Suppressor macrophage treated with lipopolysaccharide for 1 hour (primary cell): ENCODE measurements at places on chromosomes 12 and 14.

DNA sequence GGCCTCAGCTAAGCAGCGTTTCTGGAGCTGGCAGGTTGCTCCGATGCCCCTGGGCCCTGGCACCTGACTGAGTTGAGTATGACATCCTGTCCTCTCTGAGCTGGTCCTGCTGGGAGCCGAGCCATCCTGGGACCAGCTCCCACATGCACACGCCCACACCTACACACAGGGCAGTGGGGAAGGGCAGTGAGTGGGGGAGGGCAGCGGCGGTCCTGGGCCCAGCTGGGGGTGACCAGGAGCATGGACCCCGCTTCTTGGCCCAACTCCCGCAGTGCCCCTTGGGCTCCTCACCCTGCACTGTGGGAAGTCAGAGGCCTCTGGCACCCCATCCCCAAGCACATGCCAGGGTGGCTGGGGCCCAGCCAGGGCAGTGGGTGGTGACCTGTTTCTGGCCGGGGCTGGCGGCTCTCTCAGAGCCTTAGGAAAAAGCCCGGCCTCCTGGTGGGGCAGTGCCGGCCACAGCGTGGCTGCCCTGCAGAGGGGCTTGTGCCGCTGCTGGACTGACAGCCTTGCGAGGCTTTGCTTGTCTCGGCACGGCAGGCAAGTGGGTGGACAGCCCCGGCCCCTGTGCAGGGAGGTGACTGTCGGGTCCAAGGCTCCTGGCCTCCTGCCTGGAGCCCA lies 5.9 kb upstream of the CRIP2 start:
- no peak for DNase-seq

GRCh38 chr12:63406781-63407180 lies 255.8 kb upstream of the AVPR1A start:
- DNase-seq = no peak

GRCh38 chr14:104929268-104930230 lies 4.9 kb downstream of the PLD4 start:
- DNase-seq = no peak

DNA sequence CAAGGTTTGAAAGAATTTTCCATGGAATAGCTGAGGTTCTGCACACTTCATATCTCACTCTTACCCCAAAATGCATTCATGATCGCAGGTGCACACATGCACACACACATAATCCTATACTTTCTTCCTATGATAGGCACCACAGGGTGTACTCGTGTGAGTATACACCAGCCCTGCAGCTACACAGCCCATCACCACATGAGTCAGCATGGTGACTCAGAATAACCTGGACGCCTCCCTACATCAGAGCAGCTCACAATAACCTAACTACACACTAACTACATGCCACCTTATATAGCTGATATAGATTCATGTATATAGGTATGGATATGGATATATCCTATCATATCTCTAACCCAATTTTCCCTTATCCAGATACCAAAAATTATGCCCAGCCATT lies 850.2 kb upstream of the TMEM132C start:
- DNase-seq = no peak

DNA sequence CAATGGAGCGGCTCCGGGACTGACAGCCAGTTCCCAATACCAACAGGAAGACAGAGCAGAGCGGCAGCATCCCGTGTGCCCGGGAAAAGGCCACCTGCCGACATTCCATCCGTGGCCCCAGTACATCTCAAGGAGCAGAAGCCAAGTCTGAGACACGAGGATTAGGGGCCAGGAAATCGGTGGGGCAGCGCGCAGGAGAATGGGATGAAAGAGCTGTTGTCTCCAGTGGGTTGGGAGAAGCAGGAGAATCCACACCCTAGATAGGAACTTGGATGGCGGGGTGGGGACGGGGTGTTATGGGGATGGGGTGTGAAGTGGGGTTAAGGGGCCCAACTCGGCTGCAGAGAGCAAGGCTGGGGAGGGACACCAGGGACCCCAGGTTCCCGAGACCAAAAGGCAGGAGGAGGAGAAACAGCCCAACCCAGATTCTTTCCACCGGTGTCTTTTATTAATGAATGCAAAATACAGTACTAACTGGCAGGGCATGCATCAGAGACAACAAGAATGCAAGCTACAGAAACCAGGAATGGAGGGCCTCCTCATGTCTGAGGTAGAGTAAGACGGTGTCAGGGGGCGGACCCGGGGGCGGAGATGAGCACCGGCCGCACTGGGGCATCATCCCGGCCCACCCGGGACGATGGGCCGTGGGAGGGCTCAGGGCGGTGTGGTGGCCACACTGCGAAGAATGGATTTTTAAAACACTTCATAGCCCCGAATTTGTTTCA lies 50.3 kb downstream of the BEGAIN start:
- no peak for DNase-seq
